Psoas muscle (tissue), 8 donors: ENCODE measurements at places on chromosomes 1 and 21. TPM values are rescaled to one million over a fixed set of nuclear protein-coding genes. Genes with fewer than 3 reads are reported as not detected.

TDRD10 gene
- 2.3 TPM for polyA plus RNA-seq

SETD4 gene
- polyA plus RNA-seq, result 17.9 TPM

PDE9A gene
- polyA plus RNA-seq, result 1.8 TPM

OR1C1 gene
- polyA plus RNA-seq, result not detected

PPFIA4 gene
- polyA plus RNA-seq, result 28.3 TPM

CD5L gene
- 0.09 TPM for polyA plus RNA-seq

ATAD3C gene
- 0.13 TPM for polyA plus RNA-seq

APCS gene
- not detected for polyA plus RNA-seq

DDR2 gene
- 1.6 TPM for polyA plus RNA-seq

CELF3 gene
- polyA plus RNA-seq, result not detected

FALEC gene
- polyA plus RNA-seq, result 0.38 TPM

GBP6 gene
- 0.03 TPM for polyA plus RNA-seq

TNFSF18 gene
- polyA plus RNA-seq, result not detected

TMEM81 gene
- 7.9 TPM for polyA plus RNA-seq

LENEP gene
- not detected for polyA plus RNA-seq

LDLRAD1 gene
- polyA plus RNA-seq, result not detected

SLC44A5 gene
- 0.01 TPM for polyA plus RNA-seq

NCAM2 gene
- polyA plus RNA-seq, result 0.14 TPM

LDLRAP1 gene
- polyA plus RNA-seq, result 10.5 TPM

KRTAP10-4 gene
- polyA plus RNA-seq, result not detected

MROH9 gene
- not detected for polyA plus RNA-seq
